Stimulated activated CD8-positive, alpha-beta memory T cell treated with anti-CD3 and anti-CD28 coated beads, Interleukin-7, amount 100 ng/mL, for 24 hours (primary cell): ENCODE measurements at places on chromosomes 5 and 9.
A peak's percentile ranks its signal among the peaks of the same experiment; 100 is the strongest.

GRCh38 chr9:98869866-98870265 is 62.4 kb downstream of the GALNT12 start:
- DNase-seq, result no peak

GRCh38 chr5:178320281-178320855 is 87.8 kb upstream of the PHYKPL start:
- no peak for DNase-seq

DNA sequence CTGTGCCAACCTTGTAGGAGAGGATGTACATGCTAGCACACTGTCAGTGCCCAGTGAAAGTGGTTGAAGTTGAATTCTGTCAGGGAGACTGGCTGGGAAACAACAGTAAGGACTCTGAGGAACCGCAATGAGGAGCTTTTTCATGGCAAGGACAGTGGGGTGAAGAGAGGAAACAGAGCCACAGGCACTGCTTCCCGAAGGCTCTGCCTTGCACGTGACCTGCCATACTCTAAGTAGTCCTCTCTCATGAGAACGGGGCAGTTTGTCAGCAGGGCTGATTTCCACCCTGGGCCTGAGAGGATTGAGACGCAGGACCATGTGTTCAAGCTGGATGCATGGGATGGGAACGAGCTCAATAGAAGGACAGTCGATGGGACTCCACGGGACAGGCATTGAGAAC is 106.6 kb upstream of the CTSL start:
- DNase-seq, result no peak

DNA sequence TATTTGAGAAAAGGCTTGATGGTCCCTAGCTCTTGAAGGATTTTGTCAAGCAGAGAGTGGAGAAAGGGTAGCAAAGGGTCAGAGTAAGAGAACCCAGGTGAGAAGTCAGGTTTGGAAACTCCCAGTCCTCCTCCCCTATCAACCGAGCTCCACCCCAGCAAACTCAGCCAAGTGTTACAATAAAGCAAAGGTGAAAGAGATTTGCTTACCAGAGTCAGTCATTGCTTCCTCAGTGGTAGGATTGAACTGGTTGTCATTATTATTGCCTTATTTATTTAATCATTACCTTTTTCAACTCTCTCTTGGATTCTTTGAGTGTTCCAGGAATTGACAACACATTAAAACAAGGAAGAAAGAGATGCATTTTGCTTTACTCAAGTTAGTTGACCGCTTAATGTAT is 80.5 kb downstream of the RFK start:
- no peak for DNase-seq

DNA sequence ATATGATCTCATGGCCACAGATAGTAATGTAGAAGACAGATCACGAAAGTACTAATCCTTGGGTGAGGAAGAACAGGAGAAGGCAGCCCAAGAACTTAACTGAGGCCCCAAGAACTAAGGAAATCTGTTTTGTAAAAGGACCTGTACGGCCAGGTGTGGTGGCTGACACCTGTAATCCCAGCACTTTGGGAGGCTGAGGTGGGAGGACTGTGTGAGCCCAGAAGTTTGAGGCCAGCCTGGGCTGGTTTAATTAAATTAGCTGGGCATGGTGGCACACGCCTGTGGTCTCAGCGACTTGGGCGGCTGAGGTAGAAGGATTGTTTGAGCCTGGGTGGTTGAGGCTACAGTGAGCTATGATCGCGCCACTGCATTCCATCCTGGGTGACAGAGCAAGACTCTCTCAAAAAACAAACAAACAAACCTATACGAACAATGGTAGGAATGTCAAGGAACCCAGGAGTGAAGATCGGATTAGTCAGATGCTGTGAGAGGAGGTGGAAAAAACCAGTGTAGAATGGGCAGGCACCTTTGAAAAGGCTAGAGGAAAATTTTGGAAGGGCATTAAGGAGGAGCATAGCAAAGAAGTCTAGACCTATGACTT is 283.8 kb upstream of the DMRT1 start:
- DNase-seq, result no peak

DNA sequence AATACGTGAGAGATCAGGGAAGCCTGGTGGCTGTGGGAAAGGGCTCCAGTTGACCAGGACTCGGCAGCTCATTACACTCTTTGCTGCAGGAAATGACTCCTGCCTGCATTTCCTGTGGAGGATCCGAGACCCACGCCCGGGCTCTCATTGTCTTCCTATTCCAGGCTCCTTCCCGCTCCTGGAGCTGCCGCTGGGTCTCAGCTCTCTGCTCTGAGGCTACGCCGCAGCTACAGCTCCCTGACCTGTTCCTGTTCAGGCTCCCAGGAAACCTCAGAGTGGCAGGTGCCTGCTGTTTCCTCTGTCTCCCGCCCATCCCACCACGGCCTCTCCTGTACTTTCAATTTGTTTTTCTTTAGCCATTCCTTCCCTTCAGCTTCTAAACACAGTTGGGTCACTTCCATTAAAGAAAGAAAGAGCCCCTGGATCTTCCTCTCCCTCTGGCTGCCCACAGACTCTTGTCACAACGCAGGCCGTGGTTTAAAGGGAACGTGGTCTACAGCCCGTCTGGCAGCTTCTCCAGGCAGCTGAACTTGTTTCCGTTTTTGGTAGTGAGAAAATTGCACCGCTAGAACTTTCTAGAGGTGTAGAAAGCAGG is 71.5 kb downstream of the IL6ST start:
- no peak for DNase-seq

DNA sequence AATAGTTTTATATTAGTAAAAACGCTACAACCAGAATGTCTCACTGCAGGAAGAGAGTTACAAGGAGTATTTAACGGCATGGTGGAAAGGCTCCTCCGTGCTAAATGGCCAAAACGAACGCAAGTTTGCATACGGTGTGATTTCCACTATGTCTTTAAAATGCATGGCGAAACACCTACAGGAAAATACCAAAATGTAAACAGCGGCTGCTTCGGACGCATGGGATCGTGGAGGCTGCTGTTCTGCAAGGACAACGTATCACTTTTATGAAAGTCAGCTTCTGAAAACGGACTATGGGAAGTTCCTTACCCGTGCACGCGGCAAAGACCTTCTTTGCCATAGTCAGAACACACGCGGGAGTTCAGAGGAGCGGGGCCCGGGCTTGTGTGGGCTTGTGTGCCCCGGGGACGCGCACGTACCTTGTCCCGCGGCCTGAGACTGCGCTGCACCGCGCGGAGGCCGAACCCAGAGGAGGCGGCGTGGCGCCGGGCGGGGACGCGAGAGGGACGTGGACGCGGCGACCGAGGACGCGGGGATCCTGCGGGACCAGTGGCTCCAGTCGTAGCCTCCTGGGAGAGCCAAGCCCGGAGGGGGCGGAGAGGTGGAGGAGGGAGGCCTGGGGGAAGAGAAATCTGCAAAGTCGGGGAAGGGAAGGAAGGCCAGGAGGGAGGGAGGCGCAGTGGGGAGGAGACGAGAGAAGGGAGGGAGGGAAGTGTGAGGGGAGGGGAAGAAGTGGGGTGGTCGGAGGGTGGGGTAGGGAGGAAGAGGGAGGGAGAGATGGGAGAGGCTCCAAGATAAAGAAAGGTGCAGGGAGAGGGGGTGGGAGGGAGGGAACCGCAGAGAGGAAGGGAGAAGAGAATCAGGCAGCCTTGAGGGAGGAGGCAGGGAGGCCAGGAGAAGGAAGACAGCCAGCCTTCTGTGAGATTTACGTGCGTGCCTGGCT is at the start of gene CMBL:
CMBL (minus strand) TSS at position 697 of the 943 bp plus-strand sequence. CDS start 17,140 bp downstream, outside the sequence.
- DNase-seq, result no peak

DNA sequence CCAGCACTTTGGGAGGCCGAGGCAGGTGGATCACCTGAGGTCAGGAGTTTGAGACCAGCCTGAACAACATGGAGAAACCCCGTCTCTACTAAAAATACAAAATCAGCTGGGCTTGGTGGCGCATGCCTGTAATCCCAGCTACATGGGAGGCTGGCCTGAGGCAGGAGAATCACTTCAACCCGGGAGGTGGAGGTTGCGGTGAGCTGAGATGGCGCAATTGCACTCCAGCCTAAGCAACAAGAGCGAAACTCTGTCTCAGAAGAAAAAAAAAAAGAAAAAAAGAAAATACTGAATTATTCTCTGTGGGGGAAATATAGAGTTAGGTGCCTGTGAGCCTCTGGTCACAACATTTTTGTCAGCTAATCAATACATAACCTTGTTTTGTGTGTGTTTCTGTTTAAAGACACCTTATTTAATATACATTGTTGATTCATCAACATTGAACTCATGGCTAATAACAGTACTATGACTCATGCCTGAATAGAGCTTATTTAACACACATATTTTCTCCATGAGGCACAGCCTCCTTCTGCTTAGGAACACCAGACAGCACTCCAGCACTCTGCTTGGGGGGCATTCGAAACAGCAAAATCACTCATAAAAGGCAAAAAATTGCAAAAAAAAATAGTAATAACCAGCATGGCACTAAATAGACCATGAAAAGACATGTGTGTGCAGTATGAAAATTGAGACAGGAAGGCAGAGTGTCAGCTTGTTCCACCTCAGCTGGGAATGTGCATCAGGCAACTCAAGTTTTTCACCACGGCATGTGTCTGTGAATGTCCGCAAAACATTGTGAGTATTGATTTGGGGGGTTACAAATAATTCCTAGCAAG is at the start of gene IL31RA:
IL31RA (plus strand) TSS at position 519 of the 836 bp plus-strand sequence; CDS start at position 733, 214 bp downstream.
- DNase-seq, result no peak

GRCh38 chr5:118752969-118753368 is 235.4 kb downstream of the DTWD2 start:
- no peak for DNase-seq

GRCh38 chr5:144406442-144406841 is 235.8 kb downstream of the KCTD16 start:
- DNase-seq, result no peak

- DNase-seq, result no peak
Observed at GRCh38 chr5:59143926-59144333, 561.1 kb downstream of the RAB3C start.

DNA sequence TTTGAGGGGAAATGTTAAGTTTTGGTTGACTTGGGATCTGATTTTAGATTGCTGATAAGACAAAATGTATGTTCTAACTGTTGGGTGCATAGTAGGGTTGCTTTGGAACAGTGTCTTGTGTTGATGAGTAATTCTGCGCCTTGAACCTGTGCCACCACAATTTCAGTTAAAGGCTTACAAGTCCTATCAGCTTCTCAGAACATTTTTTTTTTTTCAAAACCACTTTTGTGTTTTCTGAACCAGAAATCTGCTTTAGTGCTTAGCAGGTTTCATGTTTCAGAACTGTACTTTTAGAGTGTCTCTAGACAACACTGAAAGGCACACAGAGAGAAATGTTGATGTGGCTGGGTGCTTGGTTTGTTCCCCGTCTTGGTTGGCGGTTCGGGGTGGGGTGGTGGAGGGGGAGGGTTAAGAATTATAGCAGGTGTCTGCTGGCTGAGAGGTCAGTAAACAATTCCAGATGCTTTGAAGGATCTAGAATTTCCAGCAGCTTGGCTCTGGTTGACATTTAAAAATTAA is 84.6 kb downstream of the ANKRD55 start:
- DNase-seq, result no peak

- DNase-seq, result no peak
Observed at GRCh38 chr9:125003332-125003731, 62.4 kb upstream of the GOLGA1 start.

DNA sequence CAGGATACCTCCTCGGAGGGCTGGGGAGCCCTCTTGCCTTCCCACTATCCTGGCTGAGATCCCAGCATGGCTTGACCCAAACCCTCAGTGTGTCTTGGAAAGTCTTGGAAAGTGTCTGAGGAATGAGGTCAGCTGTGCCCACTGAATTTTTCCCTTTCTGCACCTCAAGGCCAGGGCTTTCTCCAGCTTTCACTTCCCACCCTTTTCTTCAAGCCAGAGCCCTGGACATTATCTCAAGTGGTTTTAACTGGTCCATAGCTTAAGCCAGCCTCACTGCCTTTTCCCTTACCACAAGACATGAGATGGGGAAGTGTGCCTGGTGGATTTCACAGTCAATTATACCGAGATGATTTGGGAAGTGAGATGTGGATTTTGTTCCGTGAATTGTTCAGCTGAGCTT is 35.7 kb upstream of the LHX2 start:
- DNase-seq, result no peak

DNA sequence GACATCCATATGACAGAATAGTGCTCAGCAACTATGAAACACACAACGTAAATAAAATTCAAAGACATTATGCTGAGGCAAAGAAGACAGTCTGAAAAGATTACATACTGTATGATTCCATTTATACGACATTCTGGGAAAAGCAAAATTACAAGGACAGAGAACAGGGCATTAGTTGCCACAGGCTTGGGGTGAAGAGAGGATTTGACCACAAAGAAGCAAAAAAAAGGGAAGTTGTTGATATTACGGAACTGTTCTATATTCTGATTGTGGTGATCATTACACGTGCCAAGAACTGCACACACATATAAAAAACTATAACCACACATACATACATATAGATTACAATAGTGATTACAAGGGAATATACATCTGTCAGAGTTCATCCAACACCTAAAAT is 24.1 kb downstream of the CDK5RAP2 start:
- no peak for DNase-seq

GRCh38 chr9:90029386-90029785 is 424.6 kb downstream of the GADD45G start:
- DNase-seq, result no peak

GRCh38 chr9:116737152-116737546 is 50.0 kb downstream of the TRIM32 start:
- DNase-seq, result peak; percentile 32

DNA sequence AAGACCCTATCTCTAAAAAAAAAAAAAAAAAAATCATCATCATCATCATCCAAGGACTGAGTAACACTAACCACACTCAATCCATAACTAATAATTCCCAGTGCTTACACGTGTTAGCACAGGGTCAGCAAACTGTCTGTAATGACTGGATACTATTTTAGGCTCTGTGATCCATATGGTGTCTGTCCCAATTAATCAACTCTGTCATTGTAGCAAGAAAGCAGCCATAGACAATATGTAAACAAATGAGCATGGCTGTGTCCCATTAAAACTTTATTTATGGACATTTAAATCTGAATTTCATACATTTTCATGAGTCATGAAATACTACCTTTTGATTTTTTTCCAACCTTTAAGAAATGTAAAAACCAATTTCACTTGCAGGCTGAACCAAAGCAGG is 148.4 kb downstream of the SIL1 start:
- no peak for DNase-seq

DNA sequence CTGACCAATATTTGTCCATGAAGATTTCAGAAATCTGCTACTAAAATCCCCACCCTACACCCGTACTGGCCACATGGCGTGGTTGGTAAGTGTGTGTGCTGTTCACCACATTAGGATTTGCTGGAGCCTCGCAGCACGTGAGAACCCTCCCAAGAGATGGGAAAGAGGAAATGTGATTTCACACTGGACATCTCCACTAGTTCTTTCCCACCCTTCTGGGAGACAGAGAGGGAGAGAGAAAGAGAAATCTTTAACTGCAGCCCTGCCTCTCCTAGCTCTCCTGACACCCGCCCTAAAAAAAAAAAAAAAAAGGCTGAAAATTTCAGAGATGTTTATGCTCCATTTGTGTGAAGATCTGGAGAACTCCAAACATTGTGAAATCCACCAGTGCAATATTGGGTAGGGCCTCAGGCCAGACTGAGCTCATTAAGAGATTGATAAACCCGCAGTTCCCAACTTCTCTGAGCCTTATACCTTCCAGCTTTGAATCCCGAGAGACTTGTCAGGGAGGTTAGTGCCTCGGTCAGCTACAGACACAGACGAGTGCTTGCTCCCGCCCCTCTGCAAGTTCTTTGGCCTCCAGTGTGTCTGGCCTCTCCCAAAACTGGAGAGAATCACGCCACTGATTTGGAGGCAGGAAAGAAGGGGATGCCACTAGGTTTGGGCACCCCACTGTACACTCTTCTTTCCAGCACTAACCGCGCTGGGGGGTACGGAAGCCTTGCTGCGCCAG is 1.9 kb downstream of the SPRY4 start:
- no peak for DNase-seq

GRCh38 chr5:139747583-139748504 is 47.8 kb upstream of the PSD2 start:
- no peak for DNase-seq

GRCh38 chr5:150573216-150573615 is 65.3 kb downstream of the NDST1 start:
- DNase-seq, result no peak
